T-cell (primary cell): ENCODE measurements at places on chromosomes 3 and 15.

GRCh38 chr3:140378571-140379340 is 299.1 kb upstream of the TRIM42 start:
- no peak overlapping the region for H3K4me3 ChIP-seq
- H3K36me3 ChIP-seq = no peaks in the 10 kb centered on the region
- H3K27ac ChIP-seq = no peak overlapping the region
- no peaks in the 10 kb centered on the region for H3K27me3 ChIP-seq
- H3K4me1 ChIP-seq = no peaks in the 10 kb centered on the region

- H3K4me3 ChIP-seq = no peak overlapping the region
- no peak overlapping the region for H3K27ac ChIP-seq
- H3K4me1 ChIP-seq = no peaks in the 10 kb centered on the region
- no peaks in the 10 kb centered on the region for H3K36me3 ChIP-seq
- no peak for DNase-seq
- no peaks in the 10 kb centered on the region for H3K27me3 ChIP-seq
Measured at GRCh38 chr3:122067588-122068240, 12.6 kb downstream of the CD86 start.

DNA sequence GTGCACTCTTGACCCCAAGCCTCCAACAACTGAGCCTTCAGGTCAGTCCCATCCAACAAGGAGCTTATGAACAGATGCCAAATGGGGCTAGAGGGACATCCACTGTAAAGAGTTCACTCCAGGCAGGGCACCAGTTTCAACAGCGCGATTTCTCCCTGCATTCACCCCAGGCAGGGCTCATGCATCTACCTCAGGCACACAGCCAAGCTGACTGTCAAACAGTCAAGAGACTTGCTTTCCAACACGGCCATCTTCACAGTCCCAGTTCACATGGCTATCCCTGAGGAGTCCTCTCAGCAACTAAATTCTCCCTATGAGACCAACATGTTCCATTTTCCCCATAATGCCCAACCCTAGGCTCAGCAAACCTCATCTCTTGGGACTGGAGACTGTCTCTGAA is 17.7 kb downstream of the SLC25A20 start:
- no peak for DNase-seq
- no peaks in the 10 kb centered on the region for H3K27me3 ChIP-seq
- no peak overlapping the region for H3K27ac ChIP-seq
- H3K4me3 ChIP-seq = no peak overlapping the region
- H3K4me1 ChIP-seq = no peaks in the 10 kb centered on the region

GRCh38 chr3:30353711-30354467 is 252.5 kb upstream of the TGFBR2 start:
- no peaks in the 10 kb centered on the region for H3K36me3 ChIP-seq
- H3K4me3 ChIP-seq = no peak overlapping the region
- no peaks in the 10 kb centered on the region for H3K27me3 ChIP-seq

- peaks cover 43% of the 10 kb centered on the region for H3K36me3 ChIP-seq
- H3K27ac ChIP-seq = no peak overlapping the region
- H3K4me1 ChIP-seq = no peaks in the 10 kb centered on the region
- no peak for DNase-seq
- no peak overlapping the region for H3K4me3 ChIP-seq
Measured at GRCh38 chr3:171116365-171116764, 89.8 kb upstream of the SLC2A2 start.
